GM12864 (cell line): ENCODE measurements at places on chromosomes 13 and 19.

DNA sequence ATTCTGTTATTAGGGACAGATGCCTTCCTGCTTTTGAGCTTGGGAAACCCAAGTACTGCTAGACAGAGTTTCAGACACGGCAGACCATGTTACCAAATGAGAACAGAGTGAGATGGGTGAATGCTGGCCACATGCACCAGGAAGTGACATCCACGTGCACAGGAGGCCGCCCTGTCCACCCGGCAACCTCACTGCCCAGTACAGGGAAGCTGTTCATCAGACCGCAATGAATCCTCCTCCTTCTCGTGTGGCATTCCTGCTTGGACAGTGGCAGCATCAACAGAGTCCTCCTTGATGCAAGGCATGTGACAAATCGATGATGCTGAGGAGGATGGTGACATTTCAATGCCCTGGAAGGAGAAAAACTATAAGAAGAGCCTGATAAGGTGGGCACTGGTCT is 191.0 kb upstream of the SOX1 start:
- no peak for DNase-seq

DNA sequence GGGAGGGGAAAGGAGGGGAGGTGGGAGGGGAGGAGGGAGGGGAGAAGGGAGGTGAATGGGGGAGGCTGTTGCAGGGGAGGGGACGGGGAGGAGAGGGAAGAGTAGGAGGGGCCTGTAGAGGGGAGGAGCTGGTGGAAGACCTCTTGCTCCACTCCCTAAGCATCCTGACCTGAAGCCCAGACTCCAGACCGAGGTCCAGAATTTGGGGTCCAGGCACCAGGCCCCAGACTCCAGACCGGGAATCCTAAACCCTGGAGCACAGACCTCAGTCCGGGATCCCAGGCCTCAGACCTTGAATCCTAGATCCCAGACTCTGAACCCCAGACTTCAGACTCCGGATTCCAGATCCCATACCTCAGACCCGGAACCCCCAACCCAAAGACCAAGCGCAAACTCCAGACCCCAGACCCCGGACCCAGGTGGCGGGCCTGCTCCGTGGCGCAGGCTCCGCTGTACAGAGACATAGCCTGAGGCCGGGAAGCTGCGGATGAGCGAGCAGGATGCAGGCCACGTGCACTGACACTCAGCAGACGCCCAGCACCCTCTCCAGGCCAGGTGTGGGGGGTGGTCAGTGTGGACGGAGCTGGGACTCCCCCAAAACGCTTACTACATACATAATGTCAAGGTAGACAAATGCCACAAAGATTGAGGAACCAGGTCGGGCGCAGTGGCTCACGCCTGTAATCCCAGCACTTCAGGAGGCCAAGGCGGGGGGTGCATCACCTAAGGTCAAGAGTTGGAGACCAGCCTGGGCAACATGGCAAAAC is 710 bp upstream of the BTBD2 start:
- DNase-seq = peak; percentile 63

GRCh38 chr19:17570791-17571190 is 15.3 kb downstream of the COLGALT1 start:
- DNase-seq = no peak

- DNase-seq = no peak
Measured at GRCh38 chr19:4120559-4121272, 3.2 kb downstream of the MAP2K2 start.

- no peak for DNase-seq
Measured at GRCh38 chr19:4080473-4080872, 13.8 kb upstream of the ZBTB7A start.

DNA sequence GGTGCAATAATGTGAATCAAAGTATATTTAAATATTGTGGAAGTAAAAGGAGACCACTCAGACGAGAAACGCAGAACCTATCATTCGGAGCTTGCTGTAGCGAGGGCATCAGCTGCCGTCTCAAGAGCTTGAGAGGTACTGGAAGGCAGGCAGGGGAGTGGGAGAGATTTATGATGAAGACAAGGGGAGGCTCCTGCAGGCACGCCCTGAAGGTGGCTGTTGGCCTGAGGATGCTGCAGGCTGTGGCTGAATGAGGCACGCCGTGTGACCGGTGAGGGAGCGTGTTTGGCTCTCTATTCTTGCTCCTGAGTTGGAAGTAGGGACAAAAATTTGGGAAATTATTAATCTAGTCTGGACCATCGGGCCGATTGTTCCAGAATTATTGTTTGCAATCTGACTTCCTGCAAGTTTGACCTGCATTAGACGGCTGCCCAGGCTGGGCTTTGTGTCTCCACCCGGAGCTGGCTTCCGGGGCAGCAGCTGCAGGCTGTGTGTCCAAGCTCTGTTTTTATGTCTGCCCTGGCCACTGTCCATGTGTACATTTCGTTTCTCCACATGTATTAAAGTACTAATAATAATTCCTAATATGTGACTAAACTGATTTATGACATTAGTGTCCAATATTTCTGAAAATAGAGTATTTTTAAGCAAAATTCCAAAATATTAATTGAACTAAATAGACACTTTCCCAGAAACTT is 91.1 kb upstream of the ANKRD10 start:
- DNase-seq = no peak

GRCh38 chr13:50421473-50422130 is 406.4 kb downstream of the KCNRG start:
- no peak for DNase-seq

GRCh38 chr13:112923962-112924361 is 45.1 kb upstream of the MCF2L start:
- DNase-seq = no peak

- DNase-seq = no peak
Measured at GRCh38 chr19:4061178-4061682, 5.5 kb downstream of the ZBTB7A start.

GRCh38 chr19:15506074-15506571 is 2.2 kb upstream of the CYP4F22 start:
- no peak for DNase-seq

DNA sequence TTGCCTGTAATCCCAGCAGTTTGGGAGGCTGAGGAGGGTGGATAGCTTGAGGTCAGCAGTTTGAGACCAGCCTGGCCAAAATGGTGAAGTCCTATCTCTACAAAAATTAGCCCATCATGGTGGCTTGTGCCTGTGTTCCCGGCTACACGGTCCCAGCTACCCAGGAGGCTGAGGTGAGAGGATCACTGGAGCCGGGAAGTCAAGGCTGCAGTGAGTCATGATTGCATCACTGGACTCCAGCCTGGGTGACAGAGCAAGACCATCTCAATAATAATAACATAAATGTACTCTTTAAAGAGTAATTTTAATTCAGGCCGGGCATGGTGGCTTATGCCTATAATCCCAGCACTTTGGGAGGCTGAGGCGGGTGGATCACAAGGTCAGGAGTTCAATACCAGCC is 38.7 kb downstream of the SKA3 start:
- DNase-seq = no peak

DNA sequence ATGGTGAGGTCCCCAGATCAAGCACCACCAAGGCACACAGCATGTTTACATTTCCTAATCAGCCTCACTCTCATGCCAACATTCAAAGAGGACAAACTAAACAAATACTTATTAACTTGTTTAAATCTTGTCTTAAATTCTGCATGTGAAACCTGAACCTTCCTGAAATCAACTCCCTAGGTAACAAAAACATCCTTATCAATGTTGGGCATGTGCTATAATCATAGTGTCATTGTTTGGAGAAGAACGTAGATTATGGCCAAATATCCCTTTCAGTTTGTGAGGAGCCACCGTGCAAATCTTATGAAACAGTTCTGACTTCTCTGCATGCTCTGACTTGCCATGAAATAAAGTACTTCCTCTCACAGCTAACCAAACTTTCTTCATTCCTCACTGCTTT is 123.8 kb downstream of the NDFIP2 start:
- DNase-seq = no peak

DNA sequence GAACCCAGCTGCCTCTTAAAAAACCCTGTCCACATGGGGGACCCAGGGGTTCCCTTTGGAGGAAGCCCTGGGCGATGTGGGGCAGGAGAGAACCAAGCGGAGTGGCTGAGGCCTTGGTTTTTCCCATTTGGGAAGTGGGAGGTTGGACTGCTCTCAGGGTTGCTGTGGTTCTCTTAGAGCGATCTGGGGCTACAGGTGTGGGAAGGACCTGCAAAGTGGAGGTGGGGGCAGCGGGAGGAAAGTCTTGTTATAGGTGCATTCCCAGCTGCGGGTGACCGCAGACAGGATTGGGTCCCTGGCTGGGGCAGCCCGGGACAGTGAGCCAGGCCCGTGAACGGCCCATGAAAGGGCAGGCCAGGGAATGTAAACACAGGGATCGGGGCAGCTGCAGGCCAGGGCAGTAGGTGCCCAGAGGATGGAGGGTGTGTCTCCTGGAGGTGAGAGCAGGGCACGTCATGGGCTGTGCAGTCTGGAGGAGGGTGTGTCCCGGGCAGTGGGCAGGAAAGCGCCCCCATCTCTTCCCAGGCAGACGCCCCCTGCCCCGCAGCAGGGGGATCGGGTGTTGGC is 814 bp downstream of the SLC25A23 start:
- DNase-seq = no peak

GRCh38 chr19:18514800-18515682 is 6.8 kb downstream of the ELL start:
- no peak for DNase-seq

DNA sequence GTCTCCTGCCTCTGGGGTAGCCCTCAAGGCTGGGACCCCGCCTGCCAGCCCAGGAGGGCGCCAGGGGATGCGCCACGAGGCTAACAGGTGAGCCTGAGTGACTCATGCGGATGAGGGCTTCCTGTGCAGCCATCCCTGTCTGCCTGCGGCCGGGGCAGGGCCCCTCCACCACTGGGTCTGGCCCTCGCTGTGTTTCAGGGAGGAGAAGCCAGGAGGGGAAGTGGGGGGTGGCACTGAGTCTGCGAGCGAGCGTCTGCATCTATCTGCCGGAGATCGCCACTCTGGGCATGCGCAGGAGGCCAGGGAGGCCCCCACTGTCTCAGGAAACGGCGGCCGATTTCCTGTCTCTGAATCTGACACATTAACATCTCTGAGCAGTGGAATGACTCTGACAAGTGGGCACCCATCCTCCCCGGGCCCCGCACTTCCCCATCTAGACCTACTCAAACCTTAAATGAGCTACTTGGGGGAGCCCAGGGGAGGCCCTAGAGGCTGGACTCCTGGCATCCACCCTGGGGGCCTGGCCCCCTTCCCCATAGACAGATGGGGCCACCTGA is 19.7 kb downstream of the RFX1 start:
- peak; percentile 93 for DNase-seq

DNA sequence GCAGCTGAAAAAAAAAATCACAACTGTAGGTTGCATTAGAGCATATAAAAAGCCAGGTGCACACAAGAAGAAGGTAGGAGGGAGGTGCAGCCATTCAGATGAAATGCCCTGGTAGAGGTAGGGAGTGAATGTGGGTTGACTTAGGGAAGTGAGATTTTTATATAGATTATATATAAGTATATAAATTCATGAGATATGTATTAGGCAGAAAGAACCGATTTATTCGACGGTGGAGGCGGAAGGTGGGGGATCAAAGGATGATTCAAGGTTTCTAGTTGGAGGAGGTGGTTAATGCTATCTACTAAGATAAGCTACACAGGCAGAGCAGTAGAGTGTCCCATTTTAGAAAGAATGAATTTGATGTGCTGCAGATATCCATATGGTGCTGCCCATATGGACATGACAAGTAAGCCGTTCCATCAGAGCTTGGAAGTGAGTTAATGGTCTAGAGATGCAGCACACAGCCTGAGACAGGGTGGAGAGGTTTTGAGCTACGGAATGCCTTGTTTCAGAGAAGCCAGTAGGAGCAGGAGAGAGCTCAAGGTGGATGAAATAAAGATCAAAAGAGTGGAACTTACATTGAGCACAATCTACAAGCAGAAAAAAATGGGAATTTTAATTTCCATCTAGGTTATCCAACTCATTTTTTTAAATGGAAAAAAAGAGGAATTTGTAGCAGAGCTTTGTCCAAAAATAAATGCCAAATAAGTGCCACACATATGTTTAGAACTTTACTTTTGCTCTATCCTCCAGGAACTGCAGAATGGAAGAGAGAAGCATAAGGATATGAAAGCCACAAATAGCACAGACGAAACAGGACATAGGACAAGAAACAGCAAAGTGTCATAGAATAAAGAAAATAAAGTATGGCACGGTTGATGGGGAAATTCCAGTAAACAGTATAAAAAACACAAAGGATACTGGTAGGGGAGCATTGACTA is 177.3 kb downstream of the PCDH9 start:
- DNase-seq = no peak

- DNase-seq = no peak
Measured at GRCh38 chr19:50000841-50001557, 24.2 kb downstream of the VRK3 start.

DNA sequence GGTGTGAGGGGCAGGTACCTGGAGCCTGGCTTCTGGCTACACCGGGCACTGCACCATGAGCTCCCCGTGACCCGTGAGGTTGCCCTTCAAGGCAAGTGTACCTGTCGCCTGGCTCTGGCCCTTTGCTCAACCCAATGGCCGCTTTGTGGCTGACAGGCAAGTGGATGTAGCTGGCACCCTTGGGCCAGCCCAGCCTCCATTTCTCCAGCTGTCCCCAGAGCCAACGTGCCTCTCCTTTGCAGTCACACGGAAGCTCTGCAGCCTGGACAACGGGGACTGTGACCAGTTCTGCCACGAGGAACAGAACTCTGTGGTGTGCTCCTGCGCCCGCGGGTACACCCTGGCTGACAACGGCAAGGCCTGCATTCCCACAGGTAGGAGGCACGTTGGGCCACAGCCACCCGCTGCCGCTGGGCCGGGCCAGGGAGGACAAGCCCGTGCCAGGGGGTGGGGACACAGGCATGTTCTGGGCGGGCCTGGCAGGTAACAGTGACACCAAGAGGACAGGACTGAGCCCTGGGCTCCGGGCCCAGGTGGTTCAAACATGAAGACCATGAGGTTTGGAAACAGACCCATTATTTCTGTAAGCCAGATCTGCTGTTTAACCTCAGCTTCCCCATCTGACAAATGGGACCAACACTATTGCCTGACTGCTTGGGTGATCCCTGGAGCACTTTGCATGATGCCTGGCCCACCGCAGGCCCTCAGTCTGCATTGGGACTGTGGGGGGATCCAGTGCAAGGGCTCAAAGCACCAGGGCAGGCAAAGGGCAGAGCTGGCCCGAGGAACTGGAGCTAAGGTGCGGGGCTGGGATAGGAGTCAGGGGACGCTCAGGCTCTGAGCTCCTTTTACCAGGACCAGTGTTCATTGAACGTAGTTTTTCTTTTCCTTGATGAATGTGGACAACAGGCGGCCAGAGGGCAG is 17.5 kb upstream of the PROZ start:
- DNase-seq = no peak

DNA sequence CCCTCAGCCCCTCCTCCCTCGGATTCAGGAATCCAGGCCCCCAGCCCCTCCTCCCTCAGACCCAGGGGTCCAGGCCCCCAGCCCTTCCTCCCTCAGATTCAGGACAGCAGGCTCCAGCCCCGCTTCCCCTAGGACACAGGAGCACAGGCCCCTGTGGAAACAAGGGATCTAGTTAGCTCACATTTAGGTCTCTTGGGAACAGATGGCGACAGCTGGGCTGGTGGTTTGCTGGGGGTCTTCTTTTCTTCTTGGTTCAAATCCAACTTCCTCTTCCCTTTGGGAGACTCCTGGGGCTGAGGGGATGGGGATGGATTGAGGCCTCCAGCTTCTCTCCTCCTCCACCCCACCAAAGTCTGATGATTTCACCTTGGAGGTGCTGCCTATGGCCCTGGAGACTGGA is 19.6 kb downstream of the ZNF575 start:
- no peak for DNase-seq
